Activated CD8-positive, alpha-beta memory T cell treated with anti-CD3 and anti-CD28 coated beads, Interleukin-2, amount 50 U/mL, for 48 hours (primary cell): ENCODE measurements at places on chromosomes 16 and 17.

DNA sequence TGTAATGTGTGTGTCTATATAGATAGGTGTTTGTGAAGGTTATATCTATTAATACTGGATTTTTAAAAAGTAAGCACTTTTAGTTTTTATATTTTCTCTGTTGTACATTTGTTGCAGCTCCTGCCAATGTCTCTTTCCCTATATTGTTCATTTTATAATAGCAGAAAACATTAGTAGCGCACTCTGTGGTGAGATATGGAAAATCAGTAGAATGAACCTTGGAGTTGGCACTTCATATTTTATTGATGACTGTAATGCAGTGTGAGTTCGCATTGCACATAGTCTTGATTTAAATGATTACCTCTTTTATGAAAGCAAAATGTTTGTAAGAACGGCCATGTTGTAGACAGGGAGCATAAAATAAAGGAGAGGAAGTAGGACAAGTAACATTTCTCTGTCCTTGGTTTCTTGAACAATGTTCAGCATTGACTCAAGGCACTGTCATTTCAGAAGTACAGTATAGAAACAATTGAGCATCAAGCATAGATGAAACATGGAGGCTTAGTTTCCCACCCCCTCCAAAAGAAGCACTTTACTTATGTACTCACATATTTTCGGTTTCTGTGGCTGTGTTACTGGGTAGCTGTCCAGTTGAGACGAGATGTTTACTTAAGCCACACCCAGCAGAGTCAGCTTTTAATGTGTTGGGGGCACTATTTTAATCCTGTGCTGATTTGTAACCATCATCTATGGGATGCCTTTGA lies 74.0 kb downstream of the TANC2 start:
- no peak for DNase-seq

- DNase-seq: no peak
Observed at GRCh38 chr17:49170216-49170615, 37.6 kb downstream of the B4GALNT2 start.

DNA sequence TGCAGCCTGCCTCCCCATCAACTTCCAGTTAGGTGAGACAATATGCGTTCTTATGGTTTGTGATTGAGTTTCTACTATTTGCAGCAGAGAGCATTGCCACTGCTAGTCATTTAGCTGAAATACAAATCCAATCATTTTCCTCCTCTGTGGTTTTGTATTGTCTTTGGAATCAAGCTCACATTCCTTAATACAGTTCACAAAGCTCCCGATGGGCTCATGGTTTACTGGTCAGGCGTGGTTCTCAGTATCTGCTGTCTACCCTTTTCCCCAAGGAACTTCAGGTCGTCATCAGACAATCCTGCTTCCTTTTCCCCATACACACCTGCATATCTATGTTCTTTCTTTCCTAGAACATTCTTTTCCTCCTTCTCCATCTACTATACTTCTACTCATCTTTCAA lies 69.6 kb upstream of the GAS7 start:
- no peak for DNase-seq

DNA sequence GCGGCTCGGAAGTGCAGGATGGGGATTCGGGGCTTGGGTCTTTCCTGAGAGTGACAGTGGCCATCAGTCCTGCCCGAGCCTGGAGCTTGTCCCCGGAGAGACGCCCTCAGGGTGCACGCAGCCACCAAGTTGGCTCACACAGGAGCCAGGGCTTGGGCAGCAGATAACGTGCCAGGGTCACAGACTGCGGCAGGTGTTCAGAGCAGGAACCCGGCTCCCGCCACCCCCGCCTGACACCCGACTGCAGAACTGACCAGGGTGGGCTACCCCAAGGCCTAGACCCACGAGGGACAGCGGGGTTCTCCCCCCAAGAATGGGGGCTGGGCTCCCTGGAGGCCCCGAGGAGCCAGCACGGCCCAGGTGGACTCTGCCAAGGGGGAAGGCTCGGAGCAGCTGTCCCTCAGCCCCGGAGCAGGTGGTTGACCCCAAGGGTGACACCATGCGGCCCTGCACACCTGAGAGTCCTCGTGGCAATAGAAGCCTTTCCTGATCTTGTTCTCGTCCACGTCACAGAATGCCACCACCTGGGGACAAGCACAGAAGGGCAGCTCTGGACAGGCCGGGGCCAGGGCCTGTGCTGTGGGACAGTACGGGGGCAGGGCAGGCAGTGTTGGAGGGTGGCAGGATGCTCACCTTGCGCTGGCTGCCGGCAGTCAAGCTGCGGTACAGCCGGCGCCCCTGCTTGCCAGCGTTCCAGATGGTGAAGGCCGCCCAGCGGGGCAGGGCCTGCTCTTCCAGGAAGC lies 117.1 kb upstream of the ZNF750 start:
- peak; percentile 34 for DNase-seq

GRCh38 chr17:66063686-66064085 lies 128.2 kb downstream of the CEP112 start:
- no peak for DNase-seq

- DNase-seq: no peak
Observed at GRCh38 chr17:38509772-38510420, 81.6 kb downstream of the ARHGAP23 start.

- no peak for DNase-seq
Observed at GRCh38 chr17:74807925-74808324, 31.8 kb upstream of the NAT9 start.

DNA sequence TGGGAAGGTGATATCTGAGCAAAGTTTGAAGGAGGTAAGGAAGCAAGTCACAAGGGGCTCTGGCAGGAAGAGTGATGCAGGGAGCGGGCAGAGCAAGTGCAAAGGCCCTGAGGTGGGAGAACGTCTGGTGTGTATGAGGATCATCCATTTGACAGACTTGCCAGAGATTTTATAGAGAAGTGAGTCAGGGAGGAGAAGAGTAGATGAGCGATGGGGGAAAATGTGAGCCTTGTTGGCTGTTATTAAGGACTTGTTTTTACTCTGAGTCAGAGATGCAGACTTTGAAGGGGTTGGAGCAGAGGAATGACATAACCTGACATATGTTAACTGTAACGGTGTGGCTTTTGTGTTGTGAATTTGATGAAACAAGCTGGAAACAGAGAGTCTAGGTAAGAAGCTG lies 3.5 kb upstream of the CLEC10A start:
- no peak for DNase-seq

- DNase-seq: no peak
Observed at GRCh38 chr17:82909322-82909904, 69.6 kb upstream of the ZNF750 start.
